ENCODE measurements at places on chromosomes 2 and 18.
A peak's percentile ranks its signal among the peaks of the same experiment; 100 is the strongest.

DNA sequence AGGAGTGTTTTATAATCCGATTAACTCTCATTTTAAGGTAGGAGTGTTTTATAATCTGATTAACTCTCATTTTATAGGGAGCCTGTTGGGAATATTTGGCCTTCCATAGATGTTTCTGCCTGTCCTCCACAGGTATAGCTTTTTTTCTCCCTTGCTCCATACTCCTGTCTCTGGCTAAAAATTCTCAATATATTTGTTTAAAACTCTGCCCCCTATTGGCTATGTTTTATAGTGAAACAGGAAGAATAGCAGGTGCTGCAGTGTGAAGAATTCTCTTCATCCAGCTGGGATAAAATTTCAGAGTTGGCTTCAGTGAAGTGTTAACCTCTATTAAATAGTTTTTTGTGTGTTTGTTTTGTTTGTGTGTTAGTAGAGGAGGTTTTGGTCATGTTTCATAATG, 1046.0 kb upstream of the TMEFF2 start:
- no peak for DNase-seq

DNA sequence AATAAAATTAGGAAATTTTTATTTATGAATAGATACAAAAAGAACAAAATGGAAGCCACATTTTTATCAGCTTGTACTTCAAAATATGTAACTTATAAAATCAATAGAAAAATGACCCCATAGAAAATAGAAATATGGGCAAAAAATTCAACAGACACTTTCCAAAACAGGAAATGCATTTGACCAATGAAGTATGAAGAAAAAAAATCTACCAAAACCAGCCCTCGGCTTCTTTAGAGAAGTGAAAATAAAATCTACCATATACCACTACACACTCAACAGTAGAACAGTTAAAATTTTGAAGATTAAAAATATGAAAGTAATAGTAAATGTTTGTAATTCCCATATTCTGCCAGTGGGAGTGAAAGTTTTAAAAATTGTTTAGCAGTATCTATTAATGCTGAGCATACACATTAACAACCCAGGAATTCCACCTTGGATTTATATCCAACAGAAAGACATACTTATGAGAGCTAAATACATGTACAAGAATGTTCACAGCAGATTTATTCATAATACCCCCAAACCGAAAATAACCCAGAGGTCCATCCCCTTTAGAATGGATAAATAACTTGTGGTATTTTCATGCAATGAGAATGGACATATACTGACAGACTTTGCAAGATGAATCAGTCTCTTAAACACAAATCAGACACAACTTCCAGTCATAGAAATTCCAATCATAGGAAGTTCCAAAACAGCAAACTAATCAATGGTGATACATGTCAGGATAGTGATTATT, 318.0 kb downstream of the FIGN start:
- no peak for DNase-seq

DNA sequence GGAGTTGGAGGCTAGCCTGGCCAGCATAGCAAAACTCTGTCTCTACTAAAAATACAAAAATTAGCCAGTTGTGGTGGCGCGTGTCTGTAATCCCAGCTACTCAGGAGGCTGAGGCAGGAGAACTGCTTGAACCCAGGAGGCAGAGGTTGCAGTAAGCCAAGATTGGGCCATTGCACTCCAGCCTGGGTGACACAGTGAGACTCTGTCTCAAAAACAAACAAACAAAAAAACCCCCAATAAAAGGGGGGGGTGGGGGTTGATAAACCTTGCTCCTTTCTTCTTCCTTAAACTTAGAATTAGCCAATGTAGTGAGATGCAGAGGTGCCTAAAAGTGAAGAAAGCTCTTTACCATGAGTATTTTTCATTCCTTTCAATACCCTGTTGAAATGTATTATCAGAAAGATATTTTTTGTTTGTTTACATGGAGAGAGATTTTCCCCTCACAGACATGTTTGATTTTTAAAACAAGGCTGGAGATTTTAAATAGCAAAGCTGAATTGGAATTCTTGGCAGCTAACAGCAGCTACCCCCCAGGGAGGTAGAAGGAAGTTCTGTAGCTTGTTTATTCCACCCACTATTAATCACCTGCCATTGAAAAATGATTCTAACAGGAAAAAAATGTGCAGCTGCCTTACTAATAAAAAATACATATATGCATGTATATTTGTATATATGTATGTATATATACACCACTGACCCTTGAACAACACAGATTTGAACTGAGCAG, 48.6 kb downstream of the GYPC start:
- no peak for DNase-seq

GRCh38 chr2:237435844-237436587, 22.1 kb upstream of the COL6A3 start:
- no peak for DNase-seq

GRCh38 chr2:26597197-26597596, 44.0 kb downstream of the CIB4 start:
- no peak for DNase-seq

GRCh38 chr18:60601249-60601648, 228.7 kb upstream of the MC4R start:
- DNase-seq: no peak

- no peak for DNase-seq
Measured at GRCh38 chr2:39000552-39000951, 110.9 kb downstream of the ARHGEF33 start.

GRCh38 chr2:15860760-15861159, 79.6 kb upstream of the MYCN start:
- no peak for DNase-seq

DNA sequence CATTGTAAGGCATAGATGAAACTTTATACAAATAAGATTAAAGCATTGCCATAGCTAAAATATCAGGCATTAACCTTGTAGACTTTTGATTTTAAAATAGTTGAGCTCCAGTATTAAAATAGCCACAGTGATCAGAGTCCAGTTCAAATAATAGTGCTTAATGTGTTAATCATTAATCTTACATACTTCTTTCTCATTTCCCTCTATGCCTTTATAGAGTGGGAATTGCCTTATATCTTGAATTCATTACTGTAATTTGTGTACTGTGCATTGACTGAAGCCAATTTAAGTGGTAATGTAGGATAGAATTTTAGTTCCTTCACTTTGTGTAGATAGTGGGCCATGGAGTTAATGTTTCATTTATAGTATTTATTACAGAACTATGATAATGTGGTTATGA, 549.2 kb upstream of the VWC2L start:
- no peak for DNase-seq

DNA sequence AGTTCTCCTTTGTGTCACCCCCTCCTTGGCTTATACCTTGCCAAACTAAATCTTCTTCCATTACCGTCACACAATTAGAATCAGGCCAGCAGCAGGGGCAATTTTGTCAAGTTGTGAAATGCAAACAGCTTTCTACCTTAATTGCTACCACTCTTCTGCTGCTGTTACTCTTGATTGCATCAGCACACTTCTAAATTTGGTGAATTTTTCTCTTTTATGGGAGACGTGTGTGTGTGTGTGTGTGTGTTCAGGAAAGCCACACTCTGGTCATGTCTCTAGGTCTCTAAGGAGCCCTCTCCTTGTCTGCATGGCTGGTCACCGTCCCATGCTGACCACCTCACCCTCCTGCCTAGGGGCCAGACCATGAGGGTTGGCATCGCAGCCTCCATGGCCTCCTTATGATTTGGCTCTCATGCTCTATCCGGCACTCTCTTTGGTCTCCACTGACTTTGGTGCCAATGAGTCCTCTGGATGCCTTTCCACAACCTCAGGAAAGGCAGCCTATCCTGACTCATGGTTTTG, 87.7 kb downstream of the GATA6 start:
- DNase-seq: no peak

DNA sequence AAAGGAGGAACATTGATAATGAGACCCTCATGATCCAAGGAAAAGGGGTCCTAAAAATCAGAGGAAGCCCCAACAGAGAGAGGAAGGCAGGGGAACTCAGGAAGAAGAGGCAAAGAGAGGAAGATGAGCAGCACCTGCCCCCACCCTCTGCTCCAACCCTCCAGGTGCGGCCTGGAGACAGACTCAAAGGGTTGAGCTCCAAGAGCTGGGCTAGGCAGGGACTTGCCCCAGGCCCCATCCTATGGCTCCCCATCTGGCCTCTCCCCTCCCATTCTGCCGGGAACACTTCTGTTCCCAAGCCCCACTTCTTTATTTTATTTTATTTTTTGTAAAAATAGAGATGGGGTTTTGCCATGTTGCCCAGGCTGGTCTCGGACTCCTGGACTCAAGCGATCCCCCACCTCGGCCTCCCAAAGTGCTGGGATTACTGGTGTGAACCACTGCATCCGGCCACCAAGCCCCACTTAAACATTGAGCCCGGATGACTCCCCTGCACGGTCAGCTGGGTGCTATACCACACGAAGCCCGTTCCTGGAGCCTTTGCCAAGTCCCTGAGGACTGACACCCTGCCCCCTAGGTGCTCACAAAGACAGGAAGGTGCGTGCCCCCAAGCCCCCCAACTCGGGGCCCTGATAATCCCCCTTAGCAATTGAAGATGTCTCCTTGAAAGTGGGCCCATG, 3.8 kb upstream of the GPR55 start:
- peak; percentile 37 for DNase-seq

- DNase-seq: no peak
Measured at GRCh38 chr18:3584897-3585460, 135.0 kb downstream of the TGIF1 start.

- DNase-seq: no peak
Measured at GRCh38 chr2:85925216-85925671, 36.5 kb upstream of the ST3GAL5 start.

DNA sequence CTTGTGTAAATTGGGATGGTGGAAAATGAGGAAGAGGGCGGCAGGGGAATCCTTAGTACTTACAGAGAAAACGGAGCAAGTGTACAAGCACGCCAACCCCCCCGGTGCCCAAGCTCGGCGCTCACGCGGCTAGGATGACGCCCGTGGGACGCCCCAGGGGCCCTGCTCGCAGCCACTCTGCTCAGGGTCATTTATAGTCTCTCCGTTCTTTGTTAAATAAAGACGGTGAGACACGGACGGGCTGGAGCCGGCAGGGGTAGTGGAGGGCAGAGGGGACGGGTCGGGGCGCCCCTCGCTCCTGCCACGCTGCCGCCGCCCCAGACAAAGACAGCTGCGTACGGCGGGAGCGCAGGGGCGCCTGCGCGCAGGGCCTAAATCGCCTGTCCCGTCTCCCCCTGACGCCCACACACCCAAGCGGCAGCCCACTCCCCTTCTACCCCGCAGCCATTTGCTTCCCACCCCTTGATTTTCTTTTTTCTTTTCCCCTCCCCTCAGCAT, 37.8 kb downstream of the PCBP1 start:
- peak; percentile 70 for DNase-seq

DNA sequence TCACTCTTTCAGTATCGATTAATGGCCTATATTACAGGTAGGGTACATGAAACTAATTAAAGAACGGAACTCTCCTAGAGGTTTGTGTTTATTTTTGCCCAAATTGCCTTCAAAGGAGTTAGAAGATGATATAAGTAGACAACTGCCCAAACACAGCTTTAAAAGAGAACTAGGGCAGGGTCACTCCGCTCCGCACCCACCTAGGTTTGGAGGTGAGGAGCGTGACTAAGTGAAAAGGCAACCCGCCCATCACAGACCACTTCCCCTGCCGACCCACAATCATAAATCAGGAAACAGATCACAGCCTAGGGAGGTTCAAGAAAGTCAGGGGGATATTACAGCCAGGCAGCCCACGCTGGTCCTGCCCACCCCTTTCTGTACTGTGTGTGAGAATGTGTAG, 166.7 kb downstream of the C1D start:
- no peak for DNase-seq

DNA sequence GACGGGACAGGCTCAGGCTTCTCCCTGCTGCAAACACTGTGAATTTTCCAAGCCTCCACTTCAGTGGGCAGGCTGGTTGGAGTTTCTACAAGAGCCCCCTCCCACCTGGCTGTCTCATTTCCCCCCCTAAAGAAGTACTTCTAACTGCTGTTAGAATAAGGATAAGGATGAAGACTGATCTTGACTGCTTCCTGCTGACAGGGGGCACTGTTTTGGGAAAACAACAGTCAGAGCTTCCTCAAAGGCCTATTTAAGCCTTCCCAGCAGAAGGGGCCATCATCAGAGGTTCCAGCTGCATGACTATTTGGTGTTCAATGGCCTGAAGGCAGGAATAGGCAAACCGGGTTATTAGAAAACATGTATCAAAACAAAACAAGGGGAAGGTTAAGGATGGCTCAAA, 1162.8 kb downstream of the DSC3 start:
- no peak for DNase-seq

- no peak for DNase-seq
Measured at GRCh38 chr2:149084924-149085795, 46.7 kb downstream of the LYPD6B start.

DNA sequence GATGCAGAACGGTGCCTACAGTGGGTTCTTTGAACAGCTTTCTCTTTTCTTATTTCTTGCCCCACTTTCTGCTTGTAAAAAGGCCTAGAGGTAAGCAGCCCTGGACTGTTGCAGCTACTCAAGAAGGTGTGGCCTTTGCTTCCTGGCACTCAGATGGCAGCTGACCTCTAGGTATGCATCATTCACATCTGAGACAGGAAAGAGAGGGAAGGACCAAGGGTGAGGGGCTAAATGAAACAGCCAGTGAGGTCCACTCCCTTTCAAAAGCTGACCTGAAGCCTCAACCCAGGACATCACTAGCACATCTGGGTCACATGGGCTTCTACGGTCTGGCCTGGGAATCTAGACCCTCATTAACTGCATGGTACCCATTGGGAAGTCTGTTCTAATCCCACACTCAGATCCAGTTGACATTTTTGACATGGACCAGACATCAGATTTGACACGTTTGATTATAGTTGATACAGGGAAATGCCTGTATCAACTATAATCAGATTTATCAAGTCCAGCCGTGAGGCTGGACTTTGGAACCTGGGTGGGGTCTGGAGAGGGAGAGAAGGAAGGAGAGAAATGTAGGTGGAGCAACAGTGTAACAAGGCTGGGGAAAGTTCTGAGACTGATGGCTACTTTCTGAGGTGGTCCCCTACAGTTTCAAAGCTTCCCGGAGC, 60.2 kb downstream of the E2F6 start:
- DNase-seq: no peak

GRCh38 chr2:79861059-79861374, 348.2 kb downstream of the CTNNA2 start:
- DNase-seq: no peak

DNA sequence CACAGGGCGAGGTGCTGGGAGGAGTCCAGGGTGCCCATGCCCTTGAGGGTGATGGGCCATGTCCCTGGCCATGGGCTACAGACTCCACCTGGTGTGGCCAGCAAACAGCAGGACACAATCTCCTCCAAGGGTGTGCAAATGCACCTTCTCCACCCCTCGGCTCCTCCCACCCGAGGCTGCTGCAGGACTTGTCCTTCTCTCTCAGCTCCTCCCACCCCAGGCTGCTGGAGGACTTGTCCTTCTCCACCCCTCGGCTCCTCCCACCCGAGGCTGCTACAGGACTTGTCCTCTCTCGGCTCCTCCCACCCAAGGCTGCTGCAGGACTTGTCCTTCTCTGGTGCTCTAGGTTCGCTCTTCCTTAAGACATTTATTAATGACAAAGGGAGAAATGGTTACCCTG, 57.3 kb upstream of the SNTG2 start:
- DNase-seq: peak; percentile 25

DNA sequence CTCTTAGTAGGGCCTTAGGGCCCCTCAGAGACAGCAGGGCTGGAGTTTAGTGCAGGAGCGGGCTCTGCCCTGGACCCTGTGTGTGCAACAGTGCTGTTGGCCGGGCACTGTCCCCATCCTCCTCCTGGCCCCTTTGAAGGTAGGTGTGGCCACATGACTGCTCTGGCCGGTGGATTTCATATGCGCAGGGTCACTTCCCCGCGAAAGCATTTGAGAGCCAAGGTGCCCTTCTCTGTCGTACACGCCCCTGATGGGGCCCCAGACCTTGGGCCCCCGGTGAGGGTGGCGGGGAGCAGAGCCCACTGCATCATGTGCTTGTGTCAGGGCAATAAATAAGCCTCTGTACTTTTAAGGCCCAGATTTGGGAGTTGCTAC, 15.5 kb downstream of the TMEM177 start:
- no peak for DNase-seq

GRCh38 chr2:76415821-76416220, 705.1 kb upstream of the GCFC2 start:
- no peak for DNase-seq

All from activated CD8-positive, alpha-beta memory T cell treated with anti-CD3 and anti-CD28 coated beads, Interleukin-2, amount 10 ng/mL, durations not matched to agents 7 days and 5 days (primary cell).